Articular chondrocyte of knee joint (primary cell): ENCODE measurements at places on chromosomes 5 and 9. TPM values are rescaled to one million over a fixed set of nuclear protein-coding genes. Genes with fewer than 3 reads are reported as not detected.

The STK32A gene
- 1.7 and 3.9 TPM in 2 replicates for total RNA-seq

The TMEM174 gene
- not detected in 2 replicates for total RNA-seq

The LCP2 gene
- total RNA-seq, result not detected in 2 replicates

The GRAMD2B gene
- 17.6 and 19.2 TPM in 2 replicates for total RNA-seq

The CARTPT gene
- not detected in 2 replicates for total RNA-seq

The CA9 gene
- 0.86 and 2.2 TPM in 2 replicates for total RNA-seq
